ENCODE measurements at places on chromosomes 5 and 9. TPM values are rescaled to one million over a fixed set of nuclear protein-coding genes. Genes with fewer than 3 reads are reported as not detected.

Gene BSPRY
- total RNA-seq: 2.3 TPM

Gene MARCOL
- total RNA-seq: not detected

Gene TEX10
- 20.1 TPM for total RNA-seq

Gene TRMT10B
- 14.3 TPM for total RNA-seq

Gene KIF4B
- total RNA-seq: not detected

Gene FAXDC2
- total RNA-seq: not detected

Gene LHX6
- total RNA-seq: not detected

Gene SPATA9
- total RNA-seq: not detected

Gene SPATA31A3
- not detected for total RNA-seq

Gene HAVCR1
- total RNA-seq: 1.5 TPM

Gene ADAMTS16
- not detected for total RNA-seq
